ENCODE measurements at places on chromosomes 2 and 18.

DNA sequence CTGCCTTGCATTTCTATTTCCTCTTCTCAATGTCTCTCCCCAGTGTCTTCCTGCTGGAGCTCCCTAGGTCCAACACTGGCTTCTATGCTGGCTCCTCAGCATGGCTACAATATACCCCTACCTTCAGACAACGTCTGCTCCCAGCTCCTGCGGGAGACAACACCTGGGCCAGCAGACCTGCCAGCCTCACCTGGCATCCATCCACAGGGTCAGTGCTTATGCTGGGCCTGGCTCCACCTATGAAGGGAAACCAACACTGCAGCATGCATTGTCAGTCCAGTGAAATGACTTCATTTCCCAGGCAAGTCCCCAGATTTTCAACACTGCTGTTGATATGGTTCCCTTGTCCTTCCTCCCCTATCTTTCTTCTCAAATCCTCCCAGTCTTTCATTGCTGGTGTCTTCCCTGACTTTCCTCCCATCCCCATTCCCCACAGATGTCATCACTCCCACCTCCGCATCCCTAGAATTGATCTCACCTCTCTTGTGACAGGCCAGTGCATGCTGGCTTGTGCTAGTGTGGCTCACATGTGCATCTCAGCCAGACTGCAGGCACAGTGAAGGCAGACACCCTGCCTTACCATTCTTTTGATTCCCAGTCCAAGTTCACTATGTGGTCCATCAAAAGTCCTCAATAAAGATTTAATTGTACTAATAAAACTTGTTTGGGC, 98.0 kb downstream of the MYO5B start:
- peak; percentile 9 for DNase-seq

DNA sequence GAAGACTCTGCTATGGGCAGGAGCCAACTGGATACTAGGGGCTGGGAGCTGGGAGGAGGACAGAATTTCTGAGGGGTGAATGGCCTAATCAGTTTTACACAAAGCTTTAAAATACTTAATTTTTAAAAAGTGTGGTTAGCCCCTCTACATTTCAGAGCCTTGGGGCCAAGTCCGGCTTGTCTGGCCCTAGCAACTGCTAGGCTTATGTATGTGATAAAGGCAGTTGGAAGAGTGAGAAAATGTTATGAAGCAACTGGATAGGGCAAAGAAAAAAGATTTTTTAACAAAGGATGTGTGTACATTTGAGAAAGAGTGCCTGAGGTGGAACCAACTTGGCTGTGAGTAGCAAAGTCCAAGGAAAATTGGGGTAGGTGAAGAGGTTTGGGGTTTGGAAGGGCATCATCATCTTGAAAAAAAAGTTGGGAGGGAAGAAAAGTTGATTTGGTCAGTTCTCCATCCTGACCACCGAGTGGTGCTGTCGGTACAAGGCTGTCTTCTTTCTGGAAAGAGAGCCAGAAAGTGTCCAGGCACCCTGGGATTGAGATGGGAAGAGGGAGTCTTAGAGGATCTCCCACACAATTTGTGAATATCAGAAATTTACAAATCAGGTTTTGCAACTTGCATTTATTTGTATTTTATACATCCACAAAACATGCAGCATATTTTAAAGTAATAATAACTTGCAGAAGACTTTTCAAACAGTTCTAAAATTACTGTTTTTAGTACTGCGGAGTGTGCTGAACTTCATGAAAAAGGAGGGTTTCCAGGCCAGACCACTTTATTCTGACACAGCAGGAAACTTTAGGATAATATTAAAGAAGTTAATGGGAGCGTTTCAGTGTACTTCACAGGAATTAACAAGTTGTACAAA, 10.5 kb upstream of the CDK15 start:
- no peak for DNase-seq

DNA sequence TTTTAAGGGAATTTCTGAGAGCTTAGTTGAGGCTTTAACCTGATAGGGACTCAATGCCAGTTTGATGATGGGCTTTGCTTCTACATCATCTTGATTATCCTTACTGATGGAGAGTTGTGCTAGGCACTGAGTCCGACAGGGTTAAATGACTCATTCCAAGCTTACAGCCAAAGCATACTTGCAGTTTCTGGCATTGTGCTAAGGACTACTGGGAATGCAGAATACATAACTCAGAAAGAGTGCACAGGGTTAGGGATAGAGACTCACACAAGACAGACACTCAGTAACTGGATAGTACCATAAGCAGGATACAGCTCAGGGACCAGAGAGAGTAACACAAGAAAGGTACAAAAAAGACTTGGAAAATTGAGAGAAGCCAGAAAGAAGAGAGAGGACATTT, 94.1 kb upstream of the SLC14A2 start:
- DNase-seq, result no peak

GRCh38 chr2:110903548-110903947, 171.2 kb downstream of the ACOXL start:
- DNase-seq, result no peak

- DNase-seq, result peak; percentile 58
These were observed 2.2 kb downstream of the PARD6G start for GRCh38 chr18:80244956-80245730.

- no peak for DNase-seq
These were observed 102.6 kb upstream of the RBBP8 start for GRCh38 chr18:22830511-22830910.

Data from coronary artery (tissue), 2 donors.